Activated CD4-positive, CD25-positive, alpha-beta regulatory T cell treated with anti-CD3 and anti-CD28 coated beads, Interleukin-2, amount 50 U/mL, for 72 hours (primary cell): ENCODE measurements at places on chromosomes 3 and 15.

DNA sequence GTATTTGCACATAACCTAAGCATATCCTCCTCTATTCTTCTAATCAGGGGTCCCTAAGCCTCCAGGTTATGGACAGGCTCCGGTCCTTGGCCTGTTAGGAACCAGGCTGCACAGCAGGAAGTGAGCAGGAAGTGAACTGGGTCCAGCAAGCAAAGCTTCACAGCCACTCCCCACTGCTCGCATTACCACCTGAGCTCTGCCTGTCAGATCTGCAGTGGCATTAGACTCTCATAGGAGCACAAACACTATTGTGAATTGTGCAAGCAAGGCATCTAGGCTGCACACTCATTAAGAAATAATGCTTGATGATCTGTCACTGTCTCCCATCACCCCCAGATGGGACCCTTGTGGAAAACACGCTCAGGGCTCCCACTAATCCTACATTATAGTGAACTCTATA, 9.8 kb downstream of the MSL2 start:
- DNase-seq: no peak

DNA sequence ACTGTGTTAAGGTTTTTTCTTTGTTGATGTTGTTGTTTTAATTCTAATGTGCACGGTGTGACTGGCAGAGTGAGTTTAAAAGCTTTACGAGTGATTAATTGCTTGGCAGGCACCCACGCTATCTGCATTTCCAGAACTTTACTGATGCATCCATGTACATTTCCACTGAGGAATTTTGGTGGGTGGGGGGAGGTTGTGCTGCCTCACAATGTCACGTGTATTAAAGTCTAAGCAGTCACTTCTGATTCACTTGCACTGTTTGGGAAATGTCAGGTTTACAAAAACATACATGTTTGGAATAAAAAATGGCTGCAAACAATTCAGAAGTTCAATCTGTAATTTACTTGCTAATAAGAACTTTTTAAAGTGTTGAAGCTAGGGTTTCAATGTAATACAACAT, 38.5 kb upstream of the CTDSPL start:
- DNase-seq: no peak

- no peak for DNase-seq
These were observed 31.7 kb upstream of the DHX36 start for GRCh38 chr3:154356009-154356408.

DNA sequence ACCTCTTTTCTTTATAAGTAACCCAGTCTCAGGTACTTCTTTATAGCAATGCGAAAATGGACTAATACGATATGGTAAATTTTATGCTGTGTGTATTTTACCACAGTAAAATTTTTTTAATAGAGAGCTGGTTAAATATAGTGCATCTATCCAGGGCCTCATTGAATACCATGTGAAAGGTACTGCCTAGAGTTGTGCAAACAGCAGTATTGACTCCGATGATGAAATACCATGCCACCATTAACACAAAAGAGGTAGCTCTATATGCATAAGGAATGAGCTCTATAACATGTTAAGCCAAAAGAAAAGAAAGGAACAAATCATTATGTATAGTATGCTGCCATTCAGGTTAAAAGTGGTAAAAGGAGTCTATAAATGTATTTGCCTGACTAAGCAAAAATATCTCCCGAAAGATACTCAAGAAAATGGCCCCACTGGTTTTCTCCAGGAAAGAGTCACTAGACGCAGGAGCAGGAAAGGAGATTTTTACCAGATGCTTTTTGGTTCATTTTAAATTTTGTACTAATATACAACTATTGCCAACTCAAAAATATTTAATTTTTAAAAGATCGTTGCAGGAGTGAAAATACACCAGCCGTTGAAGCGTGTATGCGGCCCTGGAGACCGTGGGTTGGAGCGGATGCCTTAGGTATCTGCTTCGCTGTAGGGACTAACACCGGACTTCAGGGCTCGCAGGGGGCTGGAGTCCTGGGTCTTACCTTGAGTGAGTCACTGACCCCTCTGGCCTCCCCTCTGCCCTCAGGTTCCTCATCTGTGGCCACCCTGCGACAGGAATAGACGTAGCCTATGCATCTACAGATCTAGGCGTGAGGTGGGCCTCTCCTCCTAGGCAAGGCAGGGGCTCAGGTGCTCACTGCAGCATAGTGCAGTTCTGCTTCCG, 120.1 kb downstream of the CHSY1 start:
- no peak for DNase-seq

DNA sequence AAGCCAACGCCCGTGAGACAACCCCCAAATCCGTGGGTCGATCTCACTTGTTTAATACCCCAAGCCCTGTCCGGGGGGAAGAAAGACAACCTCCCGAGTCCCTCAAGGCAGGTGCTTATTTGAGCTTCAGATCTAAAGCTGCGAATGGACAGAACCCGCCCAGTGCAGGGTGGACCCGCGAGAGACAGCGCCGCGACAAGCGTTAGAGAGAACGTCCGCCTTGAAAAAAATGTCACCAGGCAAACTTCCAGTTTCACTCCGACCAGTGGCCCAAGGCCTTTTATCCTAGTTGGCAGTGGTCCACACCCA, 740 bp upstream of the OXSR1 start:
- DNase-seq: no peak

DNA sequence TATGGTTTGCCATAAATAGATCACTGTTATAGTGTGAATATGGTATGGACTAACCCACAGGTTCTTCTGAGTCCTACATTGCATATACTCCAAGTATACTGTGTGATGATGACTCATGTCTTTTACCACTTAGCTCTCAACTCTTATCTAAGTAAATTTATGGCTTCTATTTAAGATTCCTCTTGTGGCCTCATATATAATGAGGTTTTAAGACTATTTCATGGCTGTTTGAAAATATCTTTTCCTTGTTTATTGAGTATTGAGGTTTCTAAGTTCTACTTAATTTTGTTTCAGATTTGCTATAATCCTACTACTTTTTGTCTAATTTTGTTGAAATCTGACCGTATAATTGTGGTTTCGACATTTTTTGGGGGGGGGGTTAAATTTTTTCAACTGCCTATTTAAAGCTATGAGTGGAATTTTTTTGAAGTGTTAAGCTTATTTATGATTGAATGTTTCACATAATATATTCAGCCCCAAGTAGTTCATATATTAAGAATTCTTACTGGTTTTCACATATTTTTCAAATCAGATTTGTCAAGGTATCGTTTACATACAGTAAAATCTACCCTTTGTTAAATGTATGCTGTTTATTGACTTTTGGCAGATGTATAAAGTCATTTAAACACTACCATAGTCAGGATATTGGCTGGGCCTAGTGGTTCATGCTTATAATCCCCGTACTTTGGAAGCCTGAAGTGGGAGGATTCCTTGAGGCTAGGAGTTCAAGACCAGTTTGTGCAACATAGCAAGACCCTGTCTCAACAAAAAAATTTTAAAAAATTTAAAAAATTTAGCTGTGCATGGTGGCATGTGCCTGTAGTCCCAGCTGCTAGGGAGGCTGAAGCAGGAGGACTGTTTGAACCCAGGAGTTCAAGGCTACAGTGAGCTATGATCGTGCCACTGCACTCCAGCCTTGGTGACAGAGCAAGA, 11.7 kb downstream of the SLC25A36 start:
- no peak for DNase-seq

DNA sequence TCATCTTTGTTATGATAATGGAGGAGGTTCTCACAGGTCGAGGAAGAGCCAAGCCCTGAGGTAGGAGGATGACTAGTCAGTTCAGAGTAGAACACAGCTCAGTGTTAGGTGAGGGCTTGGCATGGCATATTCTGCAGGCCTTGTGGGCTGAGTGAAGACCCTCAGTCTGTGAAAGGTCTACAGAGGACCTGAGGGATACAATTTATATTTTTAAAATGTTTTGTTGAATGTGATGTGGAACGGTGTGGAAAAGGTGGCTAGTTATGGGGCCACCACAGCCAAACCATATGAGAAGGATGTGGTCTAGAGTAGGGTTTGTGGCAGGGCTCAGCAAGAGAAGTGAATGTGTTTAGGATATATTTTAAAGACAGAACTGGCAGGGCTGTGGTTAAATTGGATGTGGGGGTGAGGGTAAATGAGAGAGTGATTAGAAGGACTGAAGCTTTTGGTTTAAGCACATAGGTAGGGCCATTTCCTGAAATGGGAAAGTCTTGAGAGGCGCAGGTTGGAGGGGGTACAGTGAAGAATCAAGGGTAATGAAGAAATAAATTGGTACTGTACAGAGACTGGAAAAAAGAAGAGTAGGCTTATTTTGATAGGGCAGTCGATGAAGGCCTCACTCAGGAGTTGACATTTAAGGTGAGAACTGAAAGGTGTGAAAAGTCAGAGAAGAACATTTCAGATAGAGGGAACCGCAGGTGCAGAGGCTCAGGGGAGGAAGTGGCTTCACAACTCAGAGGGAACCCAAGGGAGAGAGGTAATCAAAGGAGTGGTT, 60.5 kb downstream of the SPTSSB start:
- peak; percentile 44 for DNase-seq

DNA sequence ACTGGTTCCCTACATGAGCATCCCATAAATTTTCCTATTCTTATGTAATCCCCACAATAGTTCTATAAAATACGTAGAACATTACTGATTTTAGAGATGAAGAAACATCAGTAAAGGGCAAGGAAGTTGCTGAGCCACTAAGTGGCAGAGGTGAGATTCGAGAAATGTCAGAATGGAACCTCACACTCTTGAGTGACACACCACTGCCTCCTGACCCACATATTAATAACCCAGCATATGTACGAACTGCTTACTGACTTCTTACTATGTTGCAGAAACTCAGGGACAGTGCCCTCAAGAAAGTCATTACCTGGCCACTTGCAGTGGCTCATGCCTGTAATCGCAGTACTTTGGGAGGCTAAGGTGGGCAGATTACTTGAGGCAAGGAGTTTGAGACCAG, 1022.4 kb downstream of the FHIT start:
- no peak for DNase-seq

DNA sequence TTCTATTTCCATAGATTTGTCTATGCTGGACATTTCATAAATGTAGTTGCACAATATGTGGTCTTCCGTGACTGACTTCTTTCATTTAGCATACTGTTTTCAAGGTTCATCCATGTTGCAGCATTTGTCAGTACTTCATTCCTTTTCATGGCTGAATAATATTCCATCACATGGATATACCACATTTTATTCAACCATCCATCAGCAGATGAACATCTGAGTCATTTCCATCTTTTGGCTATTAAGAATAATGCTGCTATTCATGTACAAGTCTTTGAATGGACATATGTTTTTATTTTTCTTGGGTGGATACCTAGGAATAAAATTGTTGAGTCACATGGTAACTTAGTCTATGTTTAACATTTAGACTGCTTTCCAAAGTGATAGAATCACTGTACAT, 99.3 kb upstream of the RAD18 start:
- DNase-seq: no peak

GRCh38 chr15:61685971-61686370, 374.3 kb downstream of the VPS13C start:
- DNase-seq: no peak

DNA sequence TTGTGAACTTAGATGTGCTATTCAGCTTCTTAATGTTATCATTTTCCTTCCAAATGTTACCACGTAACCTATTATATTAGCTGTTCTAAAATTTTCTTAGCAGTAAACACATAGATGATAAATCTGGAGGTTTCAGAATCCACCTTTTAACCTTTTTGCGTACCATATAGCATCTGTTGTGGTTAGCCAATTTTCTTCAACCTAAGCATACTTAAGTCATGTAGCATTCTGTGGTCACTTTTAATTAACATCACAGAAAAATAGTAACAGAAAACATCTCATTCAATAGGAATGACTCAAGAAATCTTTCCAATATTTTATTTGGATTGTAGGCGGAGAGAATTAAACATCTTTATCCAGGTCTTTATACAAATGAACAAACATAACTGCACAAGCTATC, 1465.3 kb upstream of the GBE1 start:
- DNase-seq: no peak

DNA sequence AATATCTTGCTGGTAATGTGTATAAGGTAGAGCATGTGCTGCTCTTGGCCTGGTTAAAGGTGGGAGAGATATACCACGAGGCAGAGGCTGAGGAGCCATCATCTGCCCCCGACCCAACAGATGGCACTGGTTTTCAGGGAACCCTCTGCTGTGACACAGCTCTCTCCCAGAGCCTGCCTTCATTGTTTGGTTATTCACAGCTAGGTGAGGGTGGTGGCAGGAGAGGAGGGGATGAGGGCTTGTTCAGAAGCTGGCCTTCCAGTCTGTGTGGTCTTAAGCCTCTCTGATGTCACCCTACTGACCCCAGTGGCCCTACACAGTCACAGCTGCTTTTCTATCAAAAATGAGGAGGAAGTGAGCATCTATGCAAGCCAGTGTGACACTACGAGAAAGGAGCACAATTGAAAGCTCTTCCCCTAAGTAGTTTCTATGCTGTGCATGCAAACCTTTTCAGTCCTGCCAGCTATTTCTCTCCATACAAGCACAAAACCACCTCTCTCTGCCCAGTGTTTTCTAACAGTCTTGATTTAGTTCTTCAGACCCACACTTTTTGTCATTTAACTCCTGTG, 258.4 kb upstream of the AGTR1 start:
- DNase-seq: no peak

GRCh38 chr15:91889111-91889815, 35.8 kb downstream of the SLCO3A1 start:
- DNase-seq: no peak

DNA sequence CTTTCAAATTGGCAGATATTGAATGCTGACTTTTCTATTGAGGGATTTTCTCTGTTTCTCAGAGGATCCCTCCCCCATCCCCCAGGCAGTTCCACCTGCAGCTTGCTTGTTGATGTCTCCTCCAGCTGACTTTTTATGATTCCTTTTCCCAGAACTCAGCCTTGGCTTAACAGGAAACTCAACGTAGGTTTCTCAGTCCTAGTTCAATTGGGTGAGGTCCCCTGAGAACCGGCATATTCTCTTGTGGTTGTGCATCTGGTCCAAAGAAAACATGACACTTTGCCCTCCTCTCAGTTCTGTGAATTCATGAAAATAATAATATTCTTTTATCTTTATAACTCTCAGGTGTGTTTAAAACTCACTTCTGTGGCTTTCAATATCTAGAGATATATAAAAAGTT, 1222.1 kb downstream of the OTOL1 start:
- DNase-seq: no peak
